ENCODE measurements at places on chromosomes 5 and 9. TPM values are rescaled to one million over a fixed set of nuclear protein-coding genes. Genes with fewer than 3 reads are reported as not detected.

- ATAC-seq, result no peak
These were observed 44.1 kb downstream of the GAS1 start for GRCh38 chr9:86902991-86903733.

- no peak for ATAC-seq
These were observed 56.8 kb downstream of the PTCH1 start for GRCh38 chr9:95459851-95460517.

Gene ARL14EPL
- total RNA-seq, result not detected

DNA sequence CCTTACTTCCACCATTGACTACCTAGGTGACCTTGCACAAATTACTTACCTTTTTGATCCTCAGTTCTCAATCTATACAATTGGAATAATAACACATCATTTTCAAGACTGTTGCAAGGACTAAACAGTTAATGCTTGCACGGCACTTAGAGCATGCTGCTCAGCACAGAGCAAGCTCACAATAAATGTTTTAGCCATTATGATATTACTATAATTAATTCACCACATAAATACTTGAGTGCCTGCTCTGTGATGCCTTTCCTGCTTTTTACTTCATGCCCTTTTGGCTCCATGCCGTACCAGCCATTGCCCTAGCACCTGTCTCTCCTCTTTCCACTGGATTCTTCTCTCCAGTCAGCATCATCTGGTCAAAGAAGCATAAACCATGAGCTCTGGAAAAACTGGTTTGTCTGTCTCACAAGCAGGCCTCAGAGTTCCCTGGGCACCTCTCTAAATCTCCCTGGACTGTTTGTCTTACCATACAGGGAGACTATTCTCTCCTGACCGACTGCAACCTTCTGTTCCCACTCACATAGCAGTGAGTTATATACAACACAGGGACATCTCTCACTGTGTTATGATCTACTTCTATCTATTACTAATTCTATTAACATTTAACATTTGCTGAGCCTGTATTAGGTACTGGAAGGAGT is 260.4 kb upstream of the ADRA1B start:
- ATAC-seq, result no peak

DNA sequence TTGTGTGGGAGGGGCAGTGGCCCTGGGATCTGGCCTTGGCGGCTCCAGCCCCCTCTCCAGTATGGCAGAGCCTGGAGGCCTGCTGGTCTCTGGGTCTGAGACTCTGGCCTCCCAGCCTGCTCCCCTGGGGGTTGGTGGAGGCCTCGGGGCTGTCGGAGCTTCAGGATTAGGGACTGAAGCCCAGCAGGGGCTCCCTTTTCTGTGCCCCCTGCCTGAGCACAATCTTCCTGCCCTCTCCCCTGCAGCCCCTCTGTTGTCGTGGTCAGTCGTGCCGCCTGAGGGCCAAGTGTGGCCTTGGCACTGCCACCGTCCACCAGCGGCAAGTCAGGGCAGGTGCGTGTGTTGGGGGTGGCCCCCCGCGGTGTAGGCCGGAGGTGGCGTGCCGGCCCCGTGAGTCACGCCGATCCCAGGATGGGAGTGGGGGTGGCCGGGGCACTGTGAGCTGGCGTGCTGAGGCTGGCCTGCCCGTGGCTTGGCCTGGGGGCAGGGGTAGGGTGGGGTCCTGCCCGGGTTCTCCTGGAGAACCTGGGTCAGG is 53.6 kb downstream of the RXRA start:
- ATAC-seq, result no peak

Data from activated T-helper 17 cell treated with anti-CD3 and anti-CD28 coated beads, Interleukin-2, amount 50 U/mL, for 72 hours (primary cell).